ENCODE measurements at places on chromosomes 6 and 20. TPM values are rescaled to one million over a fixed set of nuclear protein-coding genes. Genes with fewer than 3 reads are reported as not detected.

KIF25 gene
- total RNA-seq: not detected

PTPN1 gene
- total RNA-seq: 28.8 TPM

SLC22A3 gene
- total RNA-seq: under 0.01 TPM

KCTD20 gene
- total RNA-seq: 49.3 TPM

SNAI1 gene
- 1.1 TPM for total RNA-seq

ZSCAN23 gene
- total RNA-seq: 2.2 TPM

PACRG gene
- 5.7 TPM for total RNA-seq

AAR2 gene
- 42.5 TPM for total RNA-seq

CFAP206 gene
- under 0.01 TPM for total RNA-seq

VIP gene
- total RNA-seq: 0.27 TPM

SOX18 gene
- 0.54 TPM for total RNA-seq

PMEPA1 gene
- 1.9 TPM for total RNA-seq

PRR18 gene
- total RNA-seq: not detected

OPN5 gene
- under 0.01 TPM for total RNA-seq

C4A gene
- total RNA-seq: 5.9 TPM

TMC2 gene
- not detected for total RNA-seq

GNMT gene
- 1.1 TPM for total RNA-seq

DNMT3B gene
- total RNA-seq: 24.8 TPM

SRSF6 gene
- total RNA-seq: 83.7 TPM

RAET1G gene
- not detected for total RNA-seq

PNPLA1 gene
- 0.27 TPM for total RNA-seq

TMEM151B gene
- total RNA-seq: under 0.01 TPM

SIRPD gene
- 0.27 TPM for total RNA-seq

ACTL10 gene
- total RNA-seq: 6.2 TPM

MYLK2 gene
- under 0.01 TPM for total RNA-seq

ZNF341 gene
- 4.6 TPM for total RNA-seq

KCNS1 gene
- total RNA-seq: 0.54 TPM

CLPSL2 gene
- total RNA-seq: not detected

CCN6 gene
- not detected for total RNA-seq

SNAP25 gene
- 0.27 TPM for total RNA-seq

COL12A1 gene
- total RNA-seq: under 0.01 TPM

MEI4 gene
- total RNA-seq: 1.3 TPM

BPIFB2 gene
- total RNA-seq: not detected

Data from hematopoietic multipotent progenitor cell (in vitro differentiated cells).